Inflammatory macrophage (primary cell): ENCODE measurements at places on chromosomes 2 and 18.

DNA sequence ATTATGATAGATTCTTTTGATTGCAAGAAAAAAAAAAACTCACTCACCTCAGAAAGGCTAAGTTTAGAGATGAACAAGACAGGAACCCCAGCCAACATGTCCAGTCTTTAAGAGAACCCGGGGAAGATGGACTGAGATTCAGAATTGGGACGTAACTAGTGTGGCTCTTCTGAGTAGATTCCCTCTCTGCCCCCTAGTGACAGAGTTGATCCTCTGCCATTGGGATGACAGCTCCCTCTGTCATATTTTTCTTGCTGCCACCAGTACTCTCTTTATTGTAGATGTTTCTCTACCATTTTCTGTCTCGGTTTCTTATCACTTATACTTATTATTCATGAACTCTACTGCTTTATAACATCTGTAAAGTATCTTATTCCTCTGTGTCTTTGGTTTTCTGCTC is 77.7 kb downstream of the GULP1 start:
- DNase-seq: peak; percentile 4

DNA sequence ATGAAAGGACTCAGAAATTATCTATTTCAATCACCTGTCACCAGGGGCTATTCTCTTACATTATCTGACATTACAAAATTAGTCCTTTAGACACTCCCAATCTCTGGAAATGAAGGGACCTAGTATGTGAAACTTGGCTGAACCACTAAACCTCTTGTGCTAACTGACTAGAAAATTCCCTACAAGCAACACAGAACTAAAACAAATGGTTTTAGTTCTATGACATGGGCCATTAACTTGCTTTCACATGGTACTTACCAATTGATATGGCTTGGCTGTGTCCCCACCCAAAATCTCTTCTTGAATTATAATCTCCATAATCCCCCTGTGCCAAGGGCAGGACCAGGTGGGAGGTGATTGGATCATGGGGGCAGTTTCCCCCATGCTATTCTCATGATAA is 16.6 kb downstream of the SERPINE2 start:
- no peak for DNase-seq

DNA sequence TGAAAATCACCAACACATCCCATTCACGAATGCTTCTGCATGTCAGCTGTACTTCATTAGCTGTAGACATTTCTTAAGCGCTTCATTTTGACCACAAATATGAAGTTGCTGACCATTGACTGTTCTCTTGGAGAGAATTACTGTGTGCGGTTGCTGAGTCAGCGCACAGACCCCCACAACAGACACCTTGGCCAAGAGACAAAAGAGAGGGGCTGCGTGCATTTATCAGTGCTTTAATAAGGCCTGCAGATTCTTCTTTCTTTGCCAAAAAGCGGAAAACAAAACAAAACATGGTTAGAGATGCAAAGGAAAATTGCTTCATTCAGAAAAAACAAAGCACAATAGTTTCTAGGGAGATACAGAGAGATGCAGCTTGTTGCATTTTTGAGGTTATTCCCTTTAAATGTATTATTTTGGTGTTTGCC is 174.7 kb downstream of the ACKR3 start:
- DNase-seq: no peak

DNA sequence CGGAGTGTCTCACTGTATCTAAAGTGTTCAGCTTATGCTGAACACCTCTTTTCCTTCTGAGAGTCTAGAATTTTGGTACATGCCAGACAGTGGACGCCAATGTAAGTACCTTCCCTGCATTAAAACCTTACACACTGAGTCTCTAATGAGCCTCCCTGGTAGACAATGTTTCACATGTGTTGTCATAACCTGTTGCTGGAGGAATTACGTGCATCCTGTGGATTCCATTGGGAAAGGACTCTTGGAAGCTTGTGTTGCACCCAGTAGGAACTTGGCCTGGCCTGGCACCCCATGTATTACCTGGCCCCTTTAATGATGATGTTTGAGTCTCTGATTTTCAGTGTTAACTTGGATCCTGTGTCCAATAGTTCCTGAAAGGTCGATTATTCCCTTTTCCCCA is 20.5 kb downstream of the CHCHD5 start:
- DNase-seq: no peak

- no peak for DNase-seq
Observed at GRCh38 chr2:157822993-157823392, 53.1 kb downstream of the ACVR1 start.
